ENCODE measurements at places on chromosomes 13 and 19. TPM values are rescaled to one million over a fixed set of nuclear protein-coding genes. Genes with fewer than 3 reads are reported as not detected.

The TUBA3C gene
- not detected for total RNA-seq

The ACP7 gene
- total RNA-seq: 0.09 TPM

The TGFBR3L gene
- total RNA-seq: 0.85 TPM

The ZNF177 gene
- 1.4 TPM for total RNA-seq

Measured in smooth muscle cell of bladder (primary cell).